ENCODE measurements at places on chromosomes 12 and 14.
A peak's percentile ranks its signal among the peaks of the same experiment; 100 is the strongest.

DNA sequence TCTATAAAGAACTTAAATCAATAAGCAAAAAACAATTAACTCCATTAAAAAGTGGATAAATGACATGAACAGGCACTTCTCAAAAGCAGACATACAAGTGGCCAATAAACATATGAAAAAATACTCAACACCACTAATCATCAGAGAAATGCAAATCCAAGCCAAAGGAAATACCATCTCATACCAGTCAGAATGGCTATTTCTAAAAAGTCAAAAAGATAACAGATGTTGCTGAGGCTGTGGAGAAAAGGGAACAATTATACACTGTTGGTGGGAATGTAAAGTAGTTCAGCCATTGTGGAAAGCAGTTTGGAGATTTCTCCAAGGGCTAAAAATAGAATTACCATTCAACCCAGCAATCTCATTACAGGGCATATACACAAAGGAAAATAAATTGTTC is 234.5 kb upstream of the PLXNC1 start:
- DNase-seq, result peak; percentile 90

DNA sequence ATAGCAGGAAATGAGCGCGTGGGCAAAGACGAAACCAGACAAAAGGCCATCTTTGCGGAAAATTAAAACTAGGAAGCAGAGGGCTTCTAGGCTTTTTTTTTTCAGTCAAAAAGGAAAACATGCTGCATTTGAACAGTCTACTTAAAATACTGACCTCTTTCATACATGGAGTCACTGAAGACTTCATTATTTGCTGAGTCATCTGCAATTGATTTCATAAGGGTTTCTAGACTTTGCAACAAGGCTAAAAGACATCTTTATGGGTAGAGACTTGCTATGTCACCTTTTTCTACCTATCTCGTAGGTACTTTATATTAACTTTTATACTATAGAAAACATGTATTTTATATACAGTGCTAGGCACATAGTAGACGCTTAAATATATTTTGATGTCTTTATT is 238.4 kb downstream of the TMEM132D start:
- peak; percentile 26 for DNase-seq

DNA sequence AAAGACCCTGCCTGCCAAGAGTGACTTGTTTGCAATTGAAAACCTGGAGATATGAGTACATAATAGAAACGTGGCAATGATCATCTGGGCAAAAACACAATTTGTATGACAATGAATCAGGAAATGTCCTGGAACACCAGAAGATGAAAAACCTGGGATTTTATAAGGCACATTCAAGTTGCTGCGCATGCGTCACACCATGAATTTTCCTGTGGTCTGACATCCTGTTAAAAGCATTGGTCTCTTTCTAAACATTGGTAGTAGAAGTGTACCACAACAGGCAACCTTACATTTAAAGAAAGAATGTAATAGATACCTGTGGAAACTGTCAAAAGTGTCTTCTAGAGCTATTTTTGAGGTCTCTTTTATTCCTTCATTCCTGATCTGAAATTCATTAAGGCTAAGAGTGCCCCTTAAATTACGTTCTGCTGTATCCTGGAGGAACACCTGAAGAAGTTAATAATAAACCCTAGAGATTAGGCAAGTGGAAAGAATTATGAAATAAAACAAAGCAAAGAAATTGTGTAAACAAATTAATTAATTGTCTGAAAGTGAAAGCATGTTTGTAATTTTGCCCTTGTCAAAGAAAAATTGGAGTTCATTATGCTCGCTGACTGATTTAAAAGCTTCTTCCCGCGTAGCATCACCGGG is 676.5 kb downstream of the DIO2 start:
- DNase-seq, result no peak

- DNase-seq, result peak; percentile 51
These were observed 89.1 kb downstream of the BBS10 start for GRCh38 chr12:76259106-76259505.

DNA sequence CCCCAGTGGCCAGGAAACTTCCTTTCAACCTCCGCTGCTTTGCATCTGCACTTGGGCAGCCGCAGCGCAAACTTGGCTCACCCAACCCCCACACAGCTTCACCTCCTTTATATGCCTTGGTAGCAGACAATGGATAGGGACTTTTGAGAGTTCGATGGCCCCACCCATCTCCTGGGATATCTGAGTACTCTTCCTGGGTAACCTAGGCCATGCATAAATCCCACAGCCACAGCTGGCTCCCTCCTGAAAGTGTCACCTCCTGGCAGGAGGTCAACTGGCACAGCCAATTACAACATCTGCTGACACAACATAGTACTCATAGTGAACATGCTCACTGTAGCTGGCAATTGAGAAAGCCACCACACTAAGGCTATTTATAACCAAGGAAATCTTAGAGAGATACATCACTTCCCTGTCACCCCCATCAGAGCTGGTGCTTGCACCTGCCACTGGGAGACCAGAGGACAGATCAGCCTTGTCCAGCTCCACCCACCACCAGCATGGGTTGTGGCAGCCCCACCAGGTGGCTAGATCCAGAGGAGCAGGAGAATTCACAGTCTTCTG is 410.0 kb downstream of the SYT1 start:
- no peak for DNase-seq

DNA sequence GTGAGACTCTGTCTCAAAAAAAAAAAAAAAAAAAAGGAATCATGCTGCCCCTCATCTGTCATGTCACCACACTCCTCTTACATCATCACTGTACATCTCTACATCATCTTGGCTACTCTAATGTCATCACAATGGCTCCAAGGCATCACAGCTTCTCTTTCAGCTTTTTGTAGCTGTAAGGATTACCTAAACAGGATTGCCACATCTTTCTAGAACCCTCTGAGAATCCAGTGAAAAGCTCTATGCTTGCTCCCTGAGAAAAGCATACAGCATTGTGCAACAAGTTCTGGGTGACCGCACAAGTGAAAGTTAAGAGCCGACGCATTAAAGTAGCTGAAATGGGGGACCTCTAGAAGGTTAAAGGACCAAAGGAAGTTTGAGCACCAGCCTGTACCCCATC is 272.5 kb downstream of the C12orf50 start:
- no peak for DNase-seq

GRCh38 chr12:26114720-26115401 is 10.0 kb downstream of the BHLHE41 start:
- DNase-seq, result no peak

DNA sequence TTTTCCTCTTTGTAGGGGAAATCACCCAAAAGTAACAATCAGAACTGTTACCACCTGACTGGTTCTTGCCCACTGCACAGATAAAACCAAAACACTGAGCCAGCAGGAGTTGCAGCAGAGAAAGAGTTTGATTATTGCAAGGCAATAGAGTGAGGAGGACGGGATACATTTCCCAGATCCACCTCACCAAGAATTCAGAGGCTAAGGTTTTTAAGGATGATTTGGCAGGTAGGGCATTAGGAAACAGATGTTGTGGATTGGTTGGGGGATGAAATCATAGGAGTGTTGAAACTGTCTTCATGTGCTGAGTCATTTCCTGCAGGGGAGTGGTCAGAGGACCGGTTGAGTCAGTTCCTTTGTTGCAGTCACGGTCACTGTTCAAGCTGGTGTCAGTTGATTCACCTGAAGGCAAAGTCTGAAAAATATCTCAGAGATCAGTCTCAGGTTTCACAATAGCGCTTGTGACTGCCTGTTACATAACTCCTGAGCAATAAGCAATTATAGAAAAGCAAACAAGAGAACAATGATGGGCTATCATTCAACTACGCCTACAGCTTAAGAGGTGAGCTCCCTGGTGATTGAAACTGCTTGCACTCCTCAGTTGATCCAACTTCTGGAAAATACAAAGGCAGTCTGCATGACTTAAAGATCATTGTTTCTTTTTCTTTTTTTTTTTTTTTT is 20.3 kb upstream of the AMN1 start:
- DNase-seq, result peak; percentile 79

- DNase-seq, result peak; percentile 50
These were observed 659.8 kb downstream of the VRK1 start for GRCh38 chr14:97456958-97457357.

DNA sequence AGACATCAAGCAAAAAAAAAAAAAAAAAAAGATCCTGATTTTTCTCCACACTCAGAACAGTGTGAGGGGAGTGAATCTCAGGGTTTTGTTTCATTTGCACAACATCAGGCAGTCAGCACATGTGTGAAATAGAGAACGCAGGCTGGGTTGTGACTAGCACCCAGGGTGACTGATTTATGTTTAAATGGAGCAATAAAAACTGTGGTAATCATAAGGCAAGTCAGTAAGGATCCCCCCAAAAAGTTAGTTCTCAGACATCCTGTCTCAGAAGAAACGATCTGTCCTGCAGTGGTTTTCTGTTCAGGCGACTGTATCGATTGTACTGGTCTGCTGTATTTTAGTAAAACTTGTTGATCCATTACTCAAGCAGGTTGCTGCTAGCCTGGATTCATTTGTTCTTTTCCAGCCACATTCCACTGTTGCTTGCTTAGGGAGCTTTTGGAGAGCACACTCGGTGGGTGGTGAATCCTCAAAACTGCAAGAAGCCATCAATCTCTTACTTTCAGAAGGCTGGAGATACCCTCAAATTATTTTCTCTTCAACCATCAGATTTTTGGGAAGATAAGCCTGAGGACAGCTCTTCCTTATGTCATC is 107.1 kb downstream of the DACT1 start:
- peak; percentile 48 for DNase-seq

GRCh38 chr12:115492553-115492952 is 784.9 kb downstream of the MED13L start:
- DNase-seq, result no peak

DNA sequence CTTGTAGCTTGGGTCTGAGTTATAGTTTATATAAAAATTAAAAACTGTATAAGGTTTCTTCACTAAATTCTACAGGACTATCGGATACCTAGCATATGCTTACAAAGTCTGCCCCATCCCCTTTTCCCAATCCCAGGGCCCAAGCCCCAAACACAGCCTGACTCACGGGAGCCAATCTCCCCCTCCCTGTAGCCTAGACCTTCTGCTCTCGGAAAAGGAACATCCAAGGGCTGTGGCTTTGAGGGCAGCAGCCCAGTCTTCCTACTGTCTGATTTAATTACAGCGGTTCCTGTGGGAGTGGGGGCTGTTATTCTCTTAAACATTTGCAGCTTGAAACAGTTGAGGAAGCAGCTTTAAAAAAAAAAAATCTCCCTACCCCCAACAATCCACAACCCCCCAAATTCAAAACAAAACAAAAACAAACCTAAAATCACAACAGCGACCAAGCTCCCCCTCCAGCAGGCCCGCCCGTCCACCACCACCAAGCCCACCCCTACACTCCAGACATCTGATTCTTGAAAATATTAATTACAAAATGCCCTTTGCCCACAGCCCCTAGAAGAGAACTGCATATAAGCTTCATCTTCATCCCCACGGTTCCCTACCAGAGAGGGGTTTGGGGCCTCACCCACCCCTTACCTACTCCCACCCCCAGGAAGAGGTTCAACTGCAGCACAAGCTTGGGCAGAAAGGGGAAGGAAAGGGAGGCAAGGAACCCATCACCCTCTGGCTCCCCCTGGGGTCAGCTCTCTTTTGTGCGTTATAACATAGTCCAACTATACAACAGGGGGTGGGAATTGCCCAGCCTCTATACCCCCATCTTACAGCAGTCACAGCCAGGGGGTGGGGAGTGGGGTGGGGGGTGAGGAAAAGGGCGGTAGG is 1.1 kb upstream of the PRKAG1 start:
- peak; percentile 58 for DNase-seq

DNA sequence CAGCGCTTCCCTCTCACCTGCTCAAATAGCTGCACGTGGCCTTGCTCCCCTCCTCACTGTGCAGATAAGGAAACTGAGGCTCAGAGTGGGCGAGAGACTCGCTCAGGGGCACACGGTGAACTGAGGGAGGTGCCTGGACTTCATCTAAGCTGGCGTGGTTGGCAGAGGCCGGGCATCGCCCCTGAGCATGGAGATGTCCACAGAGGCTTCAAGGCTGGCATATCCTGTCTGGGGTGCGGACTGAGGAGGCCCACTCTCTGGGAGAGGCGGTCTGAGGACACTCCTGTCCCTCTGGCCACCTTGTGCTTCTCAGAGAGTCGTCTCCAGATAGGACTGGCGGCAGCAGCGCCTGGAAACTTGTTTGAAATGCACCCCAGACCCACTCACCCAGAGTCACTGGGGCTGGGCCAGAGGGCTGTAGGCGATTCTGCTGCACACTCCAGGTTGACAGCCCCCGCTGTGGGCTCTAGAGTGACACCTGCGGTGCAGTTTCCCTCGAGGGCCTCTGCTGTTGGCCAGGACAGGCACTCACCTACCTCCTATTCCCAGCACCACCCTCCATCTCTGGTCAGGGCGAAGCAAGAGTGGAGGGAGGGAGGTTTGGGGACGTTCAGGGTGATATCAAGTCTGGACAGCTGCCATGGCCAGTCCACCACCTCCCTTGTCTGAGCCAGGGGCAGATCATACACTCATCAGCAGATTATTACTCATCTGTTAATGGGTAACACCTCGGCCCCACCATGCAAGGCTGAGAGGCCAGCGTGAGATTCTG is 11.2 kb upstream of the LBHD2 start:
- DNase-seq, result no peak

DNA sequence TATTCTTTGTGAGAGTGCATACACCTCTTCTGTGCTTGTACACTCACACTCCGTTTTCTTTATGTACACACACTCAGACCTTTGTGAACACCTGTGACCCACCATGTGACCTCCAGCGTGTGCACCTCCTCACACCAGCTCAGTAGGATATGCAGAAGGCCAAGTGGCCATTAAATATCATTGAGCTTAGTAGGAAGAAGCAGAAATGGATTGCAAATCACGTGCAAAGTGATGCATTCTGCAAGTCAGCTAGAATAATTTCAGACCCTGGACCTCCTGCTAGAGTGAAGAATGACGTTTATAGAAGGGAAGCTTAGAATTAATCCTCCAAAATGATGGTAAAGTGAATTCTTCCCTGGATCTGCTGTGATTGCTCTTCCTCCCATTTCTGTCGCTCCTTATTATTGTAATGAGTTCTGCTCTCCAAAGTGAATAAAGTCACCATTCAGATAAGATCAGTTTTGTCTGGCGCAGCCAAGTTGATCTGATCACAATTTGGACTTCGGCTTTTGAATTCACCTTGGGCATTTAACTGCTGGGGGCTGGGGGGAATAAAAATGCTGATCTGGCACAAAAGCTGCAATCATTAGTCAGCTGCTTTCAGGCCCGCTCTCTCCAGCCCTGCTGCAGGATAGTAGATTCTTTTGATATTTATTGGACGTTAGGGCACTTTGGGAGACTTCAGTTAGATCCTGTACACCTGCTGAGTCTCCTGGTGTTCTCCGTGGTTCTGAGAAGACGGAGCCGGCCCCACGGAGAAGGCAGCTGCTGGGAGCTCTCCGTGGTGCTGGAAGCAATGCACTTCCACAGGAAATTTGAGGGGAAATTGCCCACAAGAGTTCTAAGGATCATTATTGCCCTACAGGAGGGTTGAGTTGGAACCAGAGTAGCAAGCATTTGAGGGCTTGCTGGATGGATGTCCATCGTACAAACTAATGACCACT is 12.4 kb upstream of the NRXN3 start:
- DNase-seq, result peak; percentile 11
